Fibroblast of skin of right biceps (primary cell): ENCODE measurements at places on chromosomes 12 and 14.

- DNase-seq, result no peak
These were observed 76.2 kb downstream of the APAF1 start for GRCh38 chr12:98721204-98721702.

GRCh38 chr14:64170181-64170580 is 124.0 kb downstream of the ESR2 start:
- no peak for DNase-seq

- no peak for DNase-seq
These were observed 70.3 kb upstream of the DBX2 start for GRCh38 chr12:45121224-45121623.

GRCh38 chr12:6824901-6825381 is 3.3 kb upstream of the P3H3 start:
- peak; percentile 49 for DNase-seq

DNA sequence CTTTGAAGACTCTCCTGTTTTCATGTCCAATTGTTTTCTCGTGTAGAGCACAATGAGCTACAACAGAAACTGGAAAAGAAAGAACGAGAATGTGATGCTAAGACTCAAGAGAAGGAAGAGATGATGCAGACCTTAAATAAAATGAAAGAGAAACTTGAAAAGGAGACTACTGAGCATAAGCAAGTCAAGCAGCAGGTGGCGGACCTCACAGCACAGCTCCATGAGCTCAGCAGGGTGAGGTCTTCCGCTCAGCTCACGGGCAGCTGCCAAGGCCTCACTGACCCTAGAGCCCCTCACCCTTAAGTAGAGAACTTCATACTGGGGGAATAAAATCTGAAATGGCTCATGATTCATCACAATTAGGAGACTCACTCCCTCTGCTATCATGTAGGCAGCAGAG is 134.7 kb downstream of the GPR135 start:
- no peak for DNase-seq

GRCh38 chr14:65336191-65336591 is 76.3 kb upstream of the FUT8 start:
- DNase-seq, result peak; percentile 86

- no peak for DNase-seq
These were observed 9.2 kb upstream of the MYL6B start for GRCh38 chr12:56143217-56143616.

DNA sequence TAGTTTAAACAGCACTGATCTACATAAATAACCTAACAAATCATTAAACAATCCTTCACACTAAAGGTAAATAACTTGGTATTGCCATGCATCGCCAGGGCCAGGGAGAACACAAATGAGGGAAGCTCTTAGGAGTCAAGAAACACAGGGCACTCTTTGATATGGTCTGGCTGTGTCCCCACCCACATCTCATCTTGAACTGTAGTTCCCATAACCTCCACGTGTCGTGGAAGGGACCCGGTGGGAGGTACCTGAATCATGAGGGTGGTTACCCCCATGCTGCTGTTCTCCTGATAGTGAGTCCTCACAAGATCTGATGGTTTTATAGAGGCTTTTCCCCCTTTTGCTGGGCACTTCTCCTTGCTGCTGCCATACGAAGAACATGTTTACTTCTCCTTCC is 17.3 kb downstream of the TMEM132D start:
- no peak for DNase-seq

DNA sequence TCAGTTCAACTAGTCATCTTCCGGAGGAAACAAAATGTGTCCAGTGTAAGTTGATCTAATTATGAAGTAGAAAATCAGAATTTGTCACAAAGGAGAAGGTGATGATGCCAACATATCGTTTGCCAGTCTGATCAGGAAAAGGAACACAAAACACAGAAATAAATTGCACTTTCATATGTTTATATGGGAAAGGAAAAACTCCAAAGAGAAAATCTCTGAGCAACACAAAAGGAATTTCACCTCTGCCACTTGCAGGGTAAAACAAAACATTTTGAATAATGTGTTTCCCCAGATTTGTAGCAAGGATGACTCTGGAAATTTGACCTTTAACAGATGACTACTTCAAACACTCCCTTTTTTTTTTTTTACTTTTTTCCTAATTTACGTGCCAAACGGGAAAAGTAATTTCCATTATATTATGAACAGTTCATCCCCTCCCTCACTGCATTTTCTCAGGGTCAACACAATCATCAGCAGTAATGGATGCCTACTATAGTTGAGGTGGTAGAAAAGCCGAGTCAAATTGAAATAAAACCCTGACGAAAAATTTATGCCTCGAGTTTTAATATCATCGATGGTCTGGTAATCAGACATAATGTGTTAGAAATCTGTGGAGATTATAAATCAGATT is 25.6 kb downstream of the MGAT4C start:
- DNase-seq, result peak; percentile 18

GRCh38 chr14:53462931-53463778 is 310.0 kb upstream of the DDHD1 start:
- no peak for DNase-seq

GRCh38 chr14:95442633-95443021 is 73.8 kb downstream of the SYNE3 start:
- peak; percentile 72 for DNase-seq

- peak; percentile 56 for DNase-seq
These were observed 467.8 kb downstream of the LRIG3 start for GRCh38 chr12:58452546-58452945.

DNA sequence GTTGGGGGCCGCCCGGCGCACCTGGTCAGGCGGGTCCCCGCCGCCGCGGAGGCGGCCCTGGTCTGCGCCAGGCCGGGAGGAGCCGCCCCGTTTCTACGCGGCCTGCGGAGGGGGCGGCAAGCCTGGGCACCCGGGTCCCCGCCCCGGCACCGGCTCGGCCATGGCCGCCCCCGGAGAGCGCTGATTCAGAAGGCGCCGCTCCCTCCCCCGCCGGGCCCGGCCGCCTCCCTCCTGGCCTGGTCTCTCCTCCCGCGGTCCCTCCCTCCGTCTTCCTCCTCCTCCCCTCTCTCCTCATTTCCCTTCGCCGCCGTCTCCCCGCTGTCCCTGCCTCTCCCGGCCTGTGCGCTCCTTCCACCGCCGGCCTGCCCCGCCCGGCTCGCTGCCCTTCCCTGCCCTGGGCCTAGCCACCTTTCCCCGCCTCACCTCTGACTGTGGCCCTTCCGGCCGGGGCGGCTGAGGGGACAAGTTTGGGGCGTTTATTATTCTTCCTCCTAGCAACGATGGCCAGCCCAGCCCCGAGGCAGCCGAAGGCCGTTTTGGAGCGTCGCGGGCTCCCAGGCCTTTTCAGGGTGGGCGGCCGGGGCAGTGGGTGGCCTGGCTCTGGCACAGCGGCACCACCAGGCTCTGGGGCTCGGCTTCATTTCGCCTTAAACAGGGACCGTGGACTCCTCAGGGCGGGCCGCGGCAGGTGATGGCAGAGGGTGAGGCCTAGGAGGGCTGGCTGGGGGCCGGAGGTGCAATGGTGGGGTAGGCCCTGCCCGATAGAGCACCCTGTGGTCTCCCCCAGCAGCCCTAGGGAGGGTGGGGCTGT is 768 bp downstream of the CEP170B start:
- DNase-seq, result peak; percentile 75

GRCh38 chr14:68794851-68795596 is 2.2 kb upstream of the ZFP36L1 start:
- peak; percentile 99 for DNase-seq

DNA sequence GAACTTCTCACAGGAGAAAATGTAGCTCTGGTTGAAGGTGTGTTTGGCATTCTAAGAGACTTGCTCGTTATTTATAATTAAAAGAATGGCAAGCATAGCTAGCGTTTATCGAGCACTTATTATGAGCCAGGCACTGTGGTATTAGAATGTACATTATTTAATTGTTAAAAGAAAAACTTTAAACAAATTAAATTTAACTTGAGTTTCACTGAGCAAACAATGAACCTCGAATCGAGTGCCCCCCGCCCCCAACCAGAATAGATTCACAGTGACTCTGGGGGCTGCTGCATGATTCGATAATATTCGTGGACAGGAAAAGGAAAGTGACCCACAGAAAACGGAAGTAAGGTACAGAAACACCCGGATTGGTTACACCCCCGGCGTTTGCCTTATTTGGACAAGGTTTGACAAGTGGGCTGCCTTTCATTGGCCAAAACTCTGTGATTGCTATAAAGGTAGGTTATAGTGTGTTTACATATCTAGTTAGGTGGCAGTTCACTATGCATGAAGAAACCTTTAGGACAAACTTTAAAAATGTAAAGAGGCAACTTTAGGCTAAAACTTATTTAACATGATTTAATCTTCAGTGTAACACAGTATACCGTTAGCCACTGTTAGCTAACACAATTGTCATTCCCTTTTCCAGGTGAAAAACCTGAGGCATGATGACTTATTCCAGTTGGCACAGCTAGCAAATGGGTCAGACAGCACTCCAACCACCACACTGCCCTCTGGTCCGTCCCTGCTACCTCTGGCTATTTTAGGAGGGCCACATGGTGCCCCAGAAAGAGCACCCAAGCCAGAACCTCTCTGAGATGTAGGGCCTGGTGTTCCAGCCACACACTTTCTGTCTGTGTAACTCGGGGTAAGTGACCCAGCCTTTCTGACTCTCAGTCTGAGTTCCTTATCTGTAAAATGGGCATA is 7.1 kb downstream of the SCNN1A start:
- DNase-seq, result no peak

- peak; percentile 43 for DNase-seq
These were observed 3.8 kb downstream of the BCDIN3D start for GRCh38 chr12:49838973-49839633.

DNA sequence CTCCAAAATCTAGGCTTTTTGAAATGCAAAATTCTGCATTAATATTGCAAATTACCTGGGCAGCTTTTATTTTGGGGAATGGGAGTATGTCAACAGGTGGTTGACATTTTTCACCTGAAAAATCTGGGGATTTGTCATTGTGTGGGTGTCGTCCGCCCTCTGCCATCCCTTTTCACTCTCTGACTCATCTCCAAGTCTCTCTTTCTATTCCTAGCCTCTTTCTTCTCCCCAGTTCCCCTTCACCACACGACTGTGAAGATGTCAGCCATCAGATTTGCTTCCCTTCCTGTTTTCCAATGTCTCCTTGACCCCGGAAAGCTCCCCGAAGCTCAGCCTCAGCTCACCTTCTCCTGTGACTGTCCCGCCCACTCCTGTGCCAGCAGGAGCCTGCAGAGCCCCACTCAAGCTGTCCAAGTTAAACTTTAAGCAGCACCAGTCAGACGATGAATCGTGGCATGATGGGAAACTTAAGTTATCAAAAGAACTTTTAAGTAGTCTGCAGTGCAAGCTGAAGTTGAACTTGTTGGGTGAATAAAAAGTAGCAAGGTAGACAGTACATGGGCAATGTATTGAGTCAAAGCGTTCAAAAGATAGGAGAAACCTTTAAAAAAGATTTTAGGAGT is 590.2 kb downstream of the VRK1 start:
- no peak for DNase-seq

DNA sequence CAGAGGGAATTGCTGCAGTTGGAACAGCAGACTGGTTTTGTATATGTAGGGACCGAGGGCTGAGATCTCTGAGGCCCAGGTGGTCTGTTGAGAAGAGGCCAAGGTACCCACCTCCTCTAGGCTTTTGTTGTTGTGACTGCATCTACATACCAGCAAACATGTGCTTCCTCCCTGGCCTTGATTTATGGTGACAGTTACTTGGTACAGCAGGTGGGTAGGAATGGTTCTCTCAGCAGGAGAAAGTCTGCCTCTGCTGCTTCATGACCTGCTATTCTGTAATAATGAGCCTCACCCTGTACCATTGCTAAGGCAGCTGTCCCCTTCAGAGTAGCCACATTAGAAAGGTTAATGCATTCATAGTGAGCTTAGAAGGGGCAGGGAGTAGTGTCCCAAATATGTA is 196.7 kb upstream of the PELI2 start:
- DNase-seq, result no peak

- no peak for DNase-seq
These were observed 18.4 kb downstream of the ZFC3H1 start for GRCh38 chr12:71645268-71645667.

DNA sequence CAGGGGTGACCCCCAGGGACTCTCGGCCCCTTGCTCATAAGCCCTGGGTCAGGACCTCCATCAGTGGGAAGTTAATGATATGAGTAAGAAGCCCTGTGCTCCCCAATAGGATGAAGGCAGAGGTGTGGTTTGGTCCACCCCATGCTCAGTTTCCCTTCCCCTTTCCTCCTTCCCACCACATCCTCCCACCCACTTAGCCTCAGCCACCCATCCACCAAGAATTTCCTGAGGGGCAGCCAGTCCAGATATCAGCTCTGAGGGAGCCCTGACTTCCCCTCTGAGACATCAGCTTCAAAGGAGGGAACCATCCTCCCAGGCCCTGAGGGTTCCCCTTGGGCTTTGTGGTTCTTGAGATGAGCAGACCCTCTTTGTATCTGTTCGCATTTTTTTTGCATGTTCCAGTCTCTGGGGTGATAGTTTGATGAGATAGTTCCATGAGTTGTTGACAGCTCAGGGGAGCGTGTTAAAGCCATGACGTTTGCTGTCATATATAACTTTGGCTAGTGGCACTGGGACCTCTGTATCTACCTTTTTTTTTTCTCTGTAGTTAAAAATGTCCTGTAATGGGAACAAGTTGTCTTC is 71.2 kb downstream of the LGMN start:
- peak; percentile 83 for DNase-seq

DNA sequence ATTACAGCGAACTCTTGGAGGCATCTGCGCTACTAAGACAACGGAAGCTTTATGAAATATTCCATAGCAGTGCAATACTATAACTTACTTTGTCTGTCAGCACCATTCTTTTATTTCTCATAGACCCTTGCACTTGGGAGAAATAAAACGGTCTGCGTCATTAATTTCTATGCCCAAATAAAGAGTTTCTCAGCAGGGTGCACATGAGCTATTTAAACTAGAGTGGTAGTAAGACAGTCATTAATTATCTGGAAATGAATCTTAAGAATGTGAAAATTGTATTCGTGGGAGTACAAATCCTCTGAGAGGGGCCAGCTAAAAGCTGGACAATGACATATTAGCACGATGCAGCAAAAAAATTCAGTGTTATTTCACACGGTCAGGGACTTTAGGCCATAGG is 903.4 kb upstream of the FOXG1 start:
- no peak for DNase-seq

DNA sequence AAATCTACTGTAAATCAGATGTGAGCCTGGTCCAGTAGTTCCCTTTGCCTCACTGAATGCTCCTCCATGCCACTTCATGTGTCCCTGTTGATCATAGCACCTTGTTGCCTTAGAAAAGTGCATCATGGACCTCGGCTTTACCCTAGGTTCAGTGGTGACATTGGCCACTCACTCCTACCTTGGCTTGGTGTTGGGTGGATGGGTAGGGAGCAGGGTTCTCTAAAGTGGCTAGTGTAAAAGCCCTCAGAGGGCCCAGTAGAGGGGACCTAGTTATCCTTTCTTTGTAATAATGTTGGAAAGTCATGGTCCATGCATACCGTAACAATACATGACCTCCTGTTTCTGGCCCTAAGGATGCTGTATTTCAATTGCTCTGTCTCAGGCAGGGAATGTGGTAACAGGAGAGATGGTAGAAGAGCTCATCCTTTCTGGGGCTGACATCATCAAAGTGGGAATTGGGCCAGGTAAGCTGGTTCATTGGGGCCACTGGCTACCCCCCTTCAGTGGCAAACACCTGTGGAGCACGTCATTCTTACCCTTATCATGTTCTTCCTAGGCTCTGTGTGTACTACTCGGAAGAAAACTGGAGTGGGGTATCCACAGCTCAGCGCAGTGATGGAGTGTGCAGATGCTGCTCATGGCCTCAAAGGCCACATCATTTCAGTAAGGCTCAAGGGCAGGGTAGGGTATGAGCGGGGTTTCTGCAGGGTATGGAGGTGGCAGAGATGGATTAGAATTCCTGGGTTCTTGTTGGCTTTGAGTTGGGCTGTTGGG is 4.1 kb downstream of the GMPR2 start:
- DNase-seq, result no peak

GRCh38 chr12:113422886-113423669 is 898 bp downstream of the SDSL start:
- DNase-seq, result no peak

- DNase-seq, result no peak
These were observed 263.3 kb downstream of the SLC16A7 start for GRCh38 chr12:59859171-59859510.
